Kidney tubule cell (primary cell): ENCODE measurements at places on chromosomes 13 and 19.

DNA sequence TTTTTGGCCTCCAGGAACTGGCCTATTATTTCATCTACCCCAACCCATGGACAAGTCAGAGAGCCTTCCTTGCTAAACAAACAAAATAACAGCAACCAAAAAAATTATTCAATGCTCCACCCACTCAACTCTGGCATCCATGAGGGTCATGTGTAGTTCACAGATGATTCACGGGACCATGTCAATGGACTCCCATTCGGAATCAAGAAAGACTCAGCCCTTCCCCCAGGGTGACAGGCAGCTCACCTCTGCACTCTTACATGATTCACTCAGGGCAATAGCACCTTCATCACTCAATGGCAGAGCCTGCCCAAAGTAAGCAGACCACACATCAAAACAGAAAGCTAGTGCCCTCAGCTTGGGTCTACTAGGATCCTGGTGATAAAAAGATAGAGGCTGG is 14.3 kb upstream of the SCEL start:
- peak; percentile 97 for DNase-seq

- no peak for DNase-seq
Measured at GRCh38 chr13:112331675-112332074, 44.5 kb upstream of the SPACA7 start.

GRCh38 chr19:2532252-2533071 is 56.5 kb downstream of the GADD45B start:
- peak; percentile 85 for DNase-seq

GRCh38 chr19:6383188-6383587 is 7.5 kb upstream of the PSPN start:
- DNase-seq = no peak

GRCh38 chr13:44257796-44258195 is 115.8 kb upstream of the SERP2 start:
- no peak for DNase-seq

DNA sequence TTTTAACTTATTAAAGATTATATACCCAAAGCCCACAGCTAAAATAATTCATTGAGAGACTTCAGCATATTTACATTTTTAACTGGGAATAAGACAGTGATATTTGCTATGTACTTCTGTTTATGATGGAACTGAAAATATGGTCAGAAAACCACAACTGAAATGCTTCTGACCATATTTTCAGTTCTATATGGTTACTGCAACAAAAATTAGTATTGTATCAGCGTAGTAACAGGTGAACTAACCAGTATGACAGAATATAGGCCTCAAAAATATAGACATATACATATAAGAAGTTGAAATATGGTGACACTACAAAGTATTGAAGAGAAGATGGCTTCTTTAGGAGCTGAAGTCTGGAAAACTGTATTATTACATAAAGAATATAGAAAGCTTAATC is 857.4 kb downstream of the OLFM4 start:
- no peak for DNase-seq

DNA sequence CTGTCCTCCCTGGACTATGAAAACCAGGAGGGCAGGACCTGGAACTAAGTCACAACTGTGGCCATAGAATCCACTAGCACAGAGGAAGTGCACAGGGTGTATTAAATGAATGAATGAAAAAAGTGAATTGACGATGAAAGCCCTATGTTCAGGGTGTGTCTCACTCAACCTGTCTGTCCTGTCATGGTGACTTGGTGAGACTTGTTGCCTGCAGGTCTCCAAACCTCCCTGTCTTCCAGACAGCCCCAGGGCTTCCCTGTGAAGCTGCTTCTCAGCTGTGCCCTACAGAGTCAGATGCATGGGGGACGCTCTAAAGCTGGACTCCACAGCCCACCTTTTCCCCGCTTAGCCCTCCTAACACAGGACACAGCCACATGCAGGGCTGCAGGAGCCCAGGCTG is 4.8 kb upstream of the IGFL1 start:
- no peak for DNase-seq

DNA sequence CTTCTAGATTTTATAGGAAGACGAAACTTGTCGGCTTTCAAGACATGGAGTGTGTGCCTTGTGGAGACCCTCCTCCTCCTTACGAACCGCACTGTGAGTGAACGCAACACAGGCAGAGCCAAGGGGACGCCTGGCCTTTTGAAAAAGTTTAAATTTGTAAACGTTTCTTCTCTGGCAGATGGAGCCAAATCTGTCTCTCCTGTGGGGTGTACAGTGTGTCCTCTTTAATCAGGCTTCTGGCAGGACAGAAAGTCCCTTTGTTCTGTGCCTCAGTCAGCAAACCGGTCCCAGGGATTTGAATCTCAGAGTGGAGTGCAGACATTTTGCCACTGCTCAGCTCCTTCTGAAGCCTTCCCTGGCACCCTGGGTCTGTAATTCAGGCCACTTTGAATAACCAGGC is 56.5 kb downstream of the TNFRSF19 start:
- no peak for DNase-seq
